ENCODE measurements at places on chromosomes 3 and 15.

DNA sequence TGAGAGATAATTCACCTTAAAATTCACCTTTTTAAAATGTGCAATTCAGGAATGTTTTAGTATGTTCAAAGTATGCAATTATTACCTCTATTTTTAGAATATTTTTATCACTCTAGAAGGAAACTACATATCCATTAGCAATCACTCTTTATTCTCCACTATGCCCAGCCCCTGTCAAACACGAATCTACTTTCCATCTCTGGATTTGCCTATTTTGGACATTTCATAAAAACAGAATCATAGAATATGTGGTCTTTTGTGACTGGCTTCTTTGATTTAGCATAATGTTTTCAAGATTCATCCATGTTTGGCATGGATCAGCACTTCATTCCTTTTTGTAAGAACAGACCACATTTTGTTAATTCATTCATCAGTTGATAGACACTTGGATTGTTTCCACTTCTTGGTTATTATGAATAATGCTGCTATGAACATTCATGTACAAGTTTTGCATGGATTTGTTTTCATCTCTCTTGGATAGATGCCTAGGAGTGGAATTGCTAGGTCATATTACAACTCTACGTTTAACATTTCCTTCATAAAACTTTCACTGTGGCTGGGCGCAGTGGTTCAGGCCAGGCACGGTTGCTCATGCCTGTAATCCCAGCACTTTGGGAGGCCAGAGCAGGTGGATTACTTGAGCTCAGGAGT, 12.7 kb downstream of the HMCES start:
- DNase-seq: no peak

DNA sequence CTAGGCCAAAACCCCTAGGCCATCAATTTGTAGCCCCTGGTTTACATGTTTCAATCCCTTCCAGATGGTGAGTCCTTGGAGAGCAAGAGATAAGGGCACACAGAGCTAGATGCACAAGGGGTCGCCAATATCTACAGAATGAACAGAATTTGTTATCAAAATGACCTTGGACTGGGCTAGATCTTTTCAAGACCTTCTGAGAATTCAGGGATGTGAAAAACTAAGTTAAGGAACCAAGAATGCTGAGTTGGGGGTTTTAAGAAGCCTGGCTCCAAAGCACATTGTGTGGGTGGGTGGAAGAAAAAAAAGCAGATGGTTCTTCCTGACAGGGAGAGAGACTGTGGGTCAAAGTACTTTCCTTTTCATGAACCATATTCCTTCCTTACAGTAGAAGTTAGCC, 10.2 kb downstream of the CDCP1 start:
- no peak for DNase-seq

- DNase-seq: no peak
Measured at GRCh38 chr15:46121441-46121840, 486.6 kb downstream of the SQOR start.

DNA sequence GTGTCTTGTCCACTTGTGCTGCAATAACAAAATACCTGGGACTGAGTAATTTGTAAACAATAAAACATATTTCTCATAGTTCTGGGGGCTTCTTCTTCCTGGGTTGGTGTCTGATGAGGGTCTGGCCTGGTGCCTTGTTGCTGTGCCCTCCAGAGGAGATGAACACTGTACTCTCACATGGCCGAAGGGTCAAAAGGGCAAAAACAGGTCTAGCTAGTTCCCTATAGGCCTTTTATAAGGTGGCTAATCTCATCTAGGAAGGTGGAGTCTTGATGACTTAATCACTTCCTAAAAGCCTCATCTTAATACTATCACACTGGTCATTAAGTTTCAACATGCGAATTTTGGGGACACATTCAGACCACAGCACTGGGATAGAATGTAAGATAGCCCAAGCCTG, 228.4 kb downstream of the TLE3 start:
- no peak for DNase-seq

GRCh38 chr3:138395865-138396751, 38.3 kb upstream of the ESYT3 start:
- DNase-seq: no peak

GRCh38 chr3:137763594-137763938, 549 bp upstream of the SOX14 start:
- no peak for DNase-seq

DNA sequence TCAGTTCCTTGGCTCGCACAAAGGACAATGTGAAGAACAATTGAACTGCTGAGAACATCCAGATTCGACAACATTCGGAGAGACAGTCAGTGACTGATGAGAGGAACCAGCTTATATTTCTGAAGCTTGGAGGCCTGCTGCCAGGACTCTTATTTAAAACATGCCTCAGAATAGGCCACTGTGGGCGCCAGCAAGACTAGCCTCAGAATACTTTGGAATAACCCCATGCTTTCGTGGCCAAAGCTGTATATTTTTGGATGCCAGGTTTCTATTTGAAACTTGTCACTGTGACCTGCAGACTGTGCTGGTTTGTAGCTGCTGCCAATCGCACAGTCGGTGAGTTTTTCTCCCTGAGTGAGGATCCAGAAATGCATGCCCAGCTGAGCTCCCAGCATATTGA, 129.9 kb upstream of the UBE3A start:
- no peak for DNase-seq

- DNase-seq: no peak
Measured at GRCh38 chr3:127650236-127650635, 21.3 kb downstream of the PODXL2 start.

GRCh38 chr15:101358895-101359294, 63.8 kb upstream of the SNRPA1 start:
- no peak for DNase-seq

DNA sequence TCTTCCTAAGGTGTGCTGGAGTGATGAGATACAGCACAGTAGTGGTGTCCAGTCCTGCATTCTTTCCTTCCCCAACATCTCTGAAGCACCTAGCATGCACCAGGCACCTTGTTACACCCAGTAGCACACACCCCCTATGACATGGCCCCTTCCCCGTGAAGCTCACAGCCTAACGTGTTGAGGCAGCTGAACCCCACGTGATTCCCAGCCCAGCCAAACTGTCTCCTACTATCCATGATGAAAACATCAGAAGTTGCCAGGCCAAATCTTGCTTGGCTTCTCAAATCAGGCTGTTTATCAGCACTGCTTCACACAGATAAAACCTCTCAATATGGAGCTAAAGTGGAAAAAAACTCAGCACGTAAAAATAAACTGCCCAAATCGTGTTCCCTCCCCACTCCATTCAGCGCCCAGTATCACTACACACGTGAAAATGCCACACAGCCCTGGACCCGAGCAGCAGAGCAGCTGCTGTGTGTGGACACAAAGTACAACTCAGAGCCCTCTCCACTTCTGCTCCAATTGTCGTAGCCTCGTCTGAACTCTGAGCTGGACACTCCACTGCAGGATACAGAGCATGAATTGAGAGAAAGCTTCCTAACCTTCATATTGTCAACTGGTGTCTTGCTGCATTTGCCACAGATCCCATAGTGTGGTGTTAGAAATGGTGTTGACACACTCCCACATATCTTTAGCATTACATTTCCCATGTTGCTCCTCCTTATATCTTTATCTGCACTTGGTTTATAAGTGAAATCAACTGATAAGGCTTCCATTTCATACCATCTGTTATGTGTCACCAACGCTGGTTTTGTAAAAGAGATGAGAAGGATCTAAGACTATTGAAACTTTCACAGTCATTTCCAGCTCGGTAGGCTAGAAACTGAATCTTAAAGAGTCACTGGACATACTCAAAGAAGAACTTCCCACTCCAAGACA, 279.8 kb downstream of the RORA start:
- DNase-seq: no peak

DNA sequence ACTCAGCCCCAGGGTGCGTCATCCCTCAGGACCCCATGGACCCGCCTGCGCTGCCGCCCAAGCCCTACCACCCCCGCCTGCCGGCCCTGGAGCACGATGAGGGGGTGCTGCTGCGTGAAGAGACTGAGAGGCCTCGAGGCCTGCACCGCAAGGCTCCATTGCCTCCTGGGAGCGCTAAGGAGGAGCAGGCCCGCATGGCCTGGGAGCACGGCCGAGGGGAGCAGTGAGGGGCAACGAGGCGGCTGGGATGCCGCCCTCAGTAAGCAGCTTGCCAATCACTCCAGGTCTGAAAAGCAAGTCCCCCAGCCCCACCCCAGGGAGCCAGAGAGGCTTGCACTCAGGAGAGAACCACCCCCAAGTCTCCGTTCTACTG, 3.8 kb upstream of the MANF start:
- no peak for DNase-seq

DNA sequence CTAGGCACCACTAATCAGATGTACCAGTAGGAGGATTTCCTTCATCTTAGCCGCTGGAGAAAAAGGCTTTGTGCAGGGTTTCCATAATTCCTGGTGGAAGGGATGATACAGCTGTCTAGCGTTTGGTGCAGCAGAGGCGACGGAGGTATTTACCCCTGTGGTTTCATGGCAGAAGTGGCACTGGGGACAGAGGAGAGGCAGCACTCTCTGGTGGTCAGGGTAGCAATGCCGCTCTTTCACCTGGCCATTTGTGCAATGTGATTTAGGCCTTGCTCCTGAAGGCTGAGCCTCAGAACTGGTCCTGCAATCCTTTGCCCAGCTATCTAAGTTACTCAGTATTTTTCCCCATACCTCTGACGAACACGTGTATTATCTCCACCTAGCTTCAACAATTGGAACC, 47.1 kb upstream of the BNIP2 start:
- no peak for DNase-seq

DNA sequence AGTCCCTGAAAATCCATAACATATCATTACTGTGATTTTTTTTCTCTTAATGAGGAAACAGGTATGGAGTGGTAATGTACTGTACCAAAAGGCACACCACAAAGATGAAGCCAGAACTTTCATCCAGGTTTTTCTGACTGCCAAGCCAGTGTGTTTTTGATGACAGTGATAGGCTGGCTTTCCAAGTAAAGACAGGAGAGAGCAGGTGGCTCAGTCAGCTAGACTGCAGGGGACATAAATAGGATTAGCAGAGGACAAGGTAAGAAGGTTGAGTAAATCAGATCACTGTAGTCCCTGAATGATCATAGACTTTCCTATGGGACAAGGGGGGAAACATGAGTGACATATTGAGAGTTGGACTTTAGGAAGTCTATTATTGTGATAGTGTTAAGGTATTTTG, 127.9 kb downstream of the GADL1 start:
- DNase-seq: no peak

DNA sequence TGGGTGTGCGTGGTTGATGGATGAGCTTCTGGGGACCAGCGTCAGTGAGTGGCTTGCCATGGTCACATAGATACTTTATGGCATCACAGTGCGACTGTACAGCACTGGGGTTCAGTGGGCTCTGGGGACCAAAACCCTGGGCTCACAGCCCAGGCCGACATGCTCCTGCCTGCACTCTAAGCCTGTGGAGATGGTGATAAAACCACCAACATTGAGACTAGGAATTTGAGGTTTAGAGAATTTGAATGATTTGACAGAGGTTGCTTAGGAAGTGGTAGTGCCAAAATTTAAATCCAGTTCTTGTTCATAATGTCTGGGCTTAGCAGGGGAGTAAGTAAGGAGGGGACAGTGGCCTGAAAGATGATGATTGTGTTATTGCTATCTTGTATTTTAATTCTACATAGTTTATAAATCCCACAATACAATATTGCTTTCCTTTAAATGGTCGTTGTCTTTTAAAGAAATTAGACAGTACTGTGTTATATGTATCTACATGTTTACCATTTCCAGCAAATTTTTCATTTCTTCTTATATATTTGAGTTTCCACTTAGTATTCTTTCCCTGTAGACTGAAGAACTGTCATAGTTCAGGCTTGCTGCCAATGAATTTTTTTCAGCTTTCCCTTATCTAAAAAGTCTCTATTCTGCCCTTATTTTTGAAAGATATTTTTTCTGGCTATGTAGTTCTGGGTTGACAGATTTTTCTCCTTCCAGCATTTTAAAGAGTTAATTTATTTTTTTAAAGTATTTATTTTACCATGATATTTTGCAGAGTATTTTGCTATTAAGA, 235.4 kb upstream of the RGMA start:
- no peak for DNase-seq

DNA sequence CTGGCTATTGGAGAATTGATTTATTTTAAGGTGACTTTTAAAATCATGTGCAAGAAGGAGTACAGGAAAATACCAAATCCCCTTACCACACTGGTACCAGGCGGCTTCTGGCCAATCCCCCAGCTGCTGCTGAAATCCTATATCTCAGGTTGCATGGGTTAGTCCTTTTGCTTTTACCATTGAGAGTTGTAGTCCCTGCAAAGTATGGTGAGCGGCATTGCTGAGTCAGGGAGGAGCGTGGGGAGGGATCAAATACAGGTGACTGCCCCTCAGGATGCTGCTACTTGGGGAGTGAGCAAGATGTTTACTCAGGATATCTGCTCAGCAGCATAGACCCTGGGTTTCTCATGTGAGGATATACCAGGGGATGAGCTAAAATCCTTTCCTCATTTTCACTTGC, 131.9 kb upstream of the STAC start:
- DNase-seq: no peak

DNA sequence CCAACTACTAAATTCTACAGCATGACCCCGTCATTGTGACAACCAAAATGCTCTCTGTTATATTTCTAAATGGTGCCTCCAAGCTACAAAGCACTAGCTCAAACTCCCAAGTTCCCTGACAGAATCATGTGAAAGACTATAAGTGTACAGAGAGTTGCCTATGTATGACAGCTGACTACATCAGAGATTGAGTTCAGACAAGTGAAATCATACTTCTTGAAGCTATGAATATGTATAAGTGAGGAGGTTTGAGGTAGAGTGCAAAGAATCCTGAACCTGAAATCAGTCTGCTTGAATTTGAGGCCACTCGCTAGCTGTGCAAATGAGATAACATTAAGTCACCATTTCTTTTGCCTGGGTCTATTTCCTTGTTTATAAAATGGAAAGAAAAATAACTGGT, 63.9 kb upstream of the TP63 start:
- no peak for DNase-seq

DNA sequence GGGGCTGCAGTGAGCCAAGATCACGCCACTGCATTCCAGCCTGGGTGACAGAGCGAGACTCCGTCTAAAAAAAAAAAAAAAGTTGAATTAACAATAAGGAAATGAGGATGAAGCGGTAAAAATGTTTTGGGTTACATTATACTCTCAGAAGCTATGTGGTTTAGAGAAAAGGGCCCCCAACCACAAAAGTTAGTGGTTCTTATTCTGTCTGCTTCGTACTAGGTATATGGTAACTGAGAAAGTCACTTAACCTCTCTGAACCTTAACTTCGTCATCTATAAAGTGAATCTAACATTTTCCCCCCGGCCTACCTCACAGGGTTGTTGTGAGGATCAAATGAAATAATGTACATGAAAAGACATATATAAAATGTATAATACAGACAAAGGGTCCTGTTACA, 38.4 kb upstream of the EHHADH start:
- no peak for DNase-seq

Measured in GM19239 (cell line).